ENCODE measurements at places on chromosomes 1 and 21. TPM values are rescaled to one million over a fixed set of nuclear protein-coding genes. Genes with fewer than 3 reads are reported as not detected.

GRCh38 chr1:165816157-165816556, 11.3 kb upstream of the UCK2 start:
- no peaks in the 10 kb centered on the region for H3K36me3 ChIP-seq
- peaks cover 12% of the 10 kb centered on the region for H3K27me3 ChIP-seq
- no peak overlapping the region for H3K4me3 ChIP-seq

DNA sequence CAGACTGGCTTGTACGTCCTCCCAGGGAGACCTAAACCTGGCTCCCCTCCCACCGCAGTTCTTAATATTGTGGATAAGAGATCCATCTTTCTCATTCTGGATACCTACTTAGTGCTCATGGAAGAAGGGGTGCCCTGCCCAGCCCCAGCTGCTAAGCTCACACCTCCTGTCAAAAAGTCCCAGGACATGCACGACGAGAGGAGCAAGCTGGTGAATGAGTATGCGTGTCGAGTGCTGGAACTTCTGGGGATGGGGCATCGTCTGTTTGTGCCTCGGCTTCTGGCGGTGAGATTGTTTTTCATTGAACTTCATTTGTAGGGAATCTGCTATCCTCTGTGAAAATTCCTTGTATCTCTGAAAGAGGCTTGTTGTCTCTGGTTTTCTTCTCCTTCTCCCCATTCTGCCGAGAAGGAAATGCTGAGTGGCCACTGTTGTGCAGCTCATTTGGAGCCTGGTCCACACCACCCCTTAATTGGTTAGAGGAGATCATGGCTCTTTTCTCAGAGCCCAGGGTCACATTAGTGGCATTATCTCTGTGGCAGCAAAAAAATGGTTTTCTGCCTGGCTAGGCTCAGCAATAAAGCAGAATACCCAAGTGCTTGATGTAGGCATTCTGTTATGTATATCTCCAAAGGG, 199.4 kb upstream of the CACYBP start:
- no peak overlapping the region for H3K27ac ChIP-seq
- peaks cover 3% of the 10 kb centered on the region for H3K4me1 ChIP-seq
- H3K27me3 ChIP-seq = no peaks in the 10 kb centered on the region
- no peak overlapping the region for H3K4me3 ChIP-seq
- no peak for DNase-seq

GRCh38 chr1:17885663-17886320, 130.7 kb downstream of the ACTL8 start:
- peaks cover 61% of the 10 kb centered on the region for H3K27me3 ChIP-seq
- no peak for DNase-seq
- H3K27ac ChIP-seq = no peak overlapping the region

DNA sequence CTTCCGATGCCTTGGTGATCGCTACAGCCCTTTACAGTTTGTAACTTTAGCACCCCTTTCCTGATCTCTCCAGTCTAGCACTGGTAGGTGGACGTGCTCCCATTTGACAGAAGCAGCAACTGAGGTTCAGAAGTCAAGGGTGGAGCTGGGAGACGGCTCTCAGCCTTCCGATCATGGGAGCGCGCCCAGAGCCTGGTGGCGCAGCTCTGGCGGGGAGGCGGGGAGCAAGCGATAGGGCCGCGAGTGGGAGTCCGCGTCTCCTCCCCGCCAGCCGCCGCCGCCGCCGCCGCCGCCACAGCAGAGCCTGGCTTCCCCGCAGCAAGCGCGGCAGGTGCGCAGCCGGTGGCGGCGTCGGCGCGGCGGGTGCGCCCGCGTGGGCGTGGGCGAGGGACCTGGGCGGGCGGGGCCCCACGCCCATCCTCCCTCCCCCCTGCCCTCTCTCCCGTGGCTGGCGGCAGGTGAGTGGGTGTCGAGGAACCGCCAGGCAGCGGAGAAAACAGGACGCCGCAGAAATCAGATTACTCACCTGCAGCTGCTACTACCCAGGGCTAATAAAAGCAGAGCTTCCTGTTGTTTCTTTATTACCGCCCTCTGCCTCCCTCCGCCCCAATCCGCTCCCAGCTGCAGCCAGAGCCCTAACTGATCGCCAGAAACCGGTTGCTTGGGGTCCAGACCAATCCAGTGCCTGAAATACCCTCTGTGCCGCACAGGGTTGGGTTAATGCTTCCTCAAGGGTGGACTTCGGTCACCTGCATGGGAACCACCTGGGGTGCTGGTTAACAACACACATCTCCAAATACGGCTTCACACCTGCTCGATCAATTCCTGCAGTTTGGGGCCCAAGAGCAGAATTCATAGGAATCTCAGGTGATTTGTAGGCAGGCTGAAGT, 60.2 kb upstream of the ID3 start:
- H3K4me3 ChIP-seq = peak overlapping the region; percentile 87
- H3K27ac ChIP-seq = peak overlapping the region; percentile 94
- no peaks in the 10 kb centered on the region for H3K36me3 ChIP-seq
- peak; percentile 82 for DNase-seq
- no peaks in the 10 kb centered on the region for H3K27me3 ChIP-seq
- peaks cover 92% of the 10 kb centered on the region for H3K4me1 ChIP-seq

The SLC9A1 gene
- total RNA-seq = 17.7 TPM

The GREM2 gene
- not detected for total RNA-seq

GRCh38 chr1:16126160-16126559, 29.7 kb downstream of the EPHA2 start:
- H3K4me3 ChIP-seq = no peak overlapping the region
- no peaks in the 10 kb centered on the region for H3K27me3 ChIP-seq
- peaks cover 15% of the 10 kb centered on the region for H3K4me1 ChIP-seq
- no peak overlapping the region for H3K27ac ChIP-seq
- no peaks in the 10 kb centered on the region for H3K36me3 ChIP-seq

The ALX3 gene
- not detected for total RNA-seq

GRCh38 chr1:204712708-204713430, 27.3 kb upstream of the LRRN2 start:
- H3K27me3 ChIP-seq = peaks cover 20% of the 10 kb centered on the region
- H3K36me3 ChIP-seq = no peaks in the 10 kb centered on the region
- no peak overlapping the region for H3K4me3 ChIP-seq
- no peak overlapping the region for H3K27ac ChIP-seq
- DNase-seq = no peak

The RORC gene
- not detected for total RNA-seq

GRCh38 chr1:156471496-156472490, 28.8 kb downstream of the MEF2D start:
- DNase-seq = no peak
- H3K27ac ChIP-seq = peak overlapping the region; percentile 56
- no peaks in the 10 kb centered on the region for H3K27me3 ChIP-seq
- H3K4me3 ChIP-seq = no peak overlapping the region
- H3K4me1 ChIP-seq = peaks cover 23% of the 10 kb centered on the region

The CFAP57 gene
- total RNA-seq = not detected

- H3K4me1 ChIP-seq = peaks cover 15% of the 10 kb centered on the region
- no peak for DNase-seq
- H3K27ac ChIP-seq = no peak overlapping the region
- no peaks in the 10 kb centered on the region for H3K36me3 ChIP-seq
- H3K4me3 ChIP-seq = no peak overlapping the region
Observed at GRCh38 chr1:41576206-41576605, 91.7 kb upstream of the EDN2 start.

The RNF186 gene
- not detected for total RNA-seq

DNA sequence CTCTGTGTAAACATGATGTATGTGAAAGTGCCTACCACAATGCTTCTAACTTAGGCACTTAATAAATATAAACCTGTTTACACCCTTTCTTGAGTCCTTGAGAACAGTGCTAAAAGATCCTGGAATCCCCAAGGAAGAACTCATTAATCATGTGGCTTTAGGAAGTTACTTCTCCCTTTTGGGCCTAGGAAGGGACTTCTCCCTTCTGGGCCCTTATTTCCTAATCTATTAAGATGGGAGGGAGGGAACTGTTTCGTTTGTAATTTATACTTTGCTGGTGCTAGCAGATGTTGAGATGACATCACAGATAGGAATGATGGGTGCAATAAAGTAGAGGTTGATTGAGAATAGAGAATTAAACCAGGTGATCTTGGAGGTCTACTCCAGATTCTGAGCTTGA, 1.2 kb downstream of the BTF3L4 start:
- H3K4me1 ChIP-seq = peaks cover 69% of the 10 kb centered on the region
- peak overlapping the region; percentile 97 for H3K27ac ChIP-seq
- peak overlapping the region; percentile 98 for H3K4me3 ChIP-seq
- peaks cover 37% of the 10 kb centered on the region for H3K36me3 ChIP-seq
- no peaks in the 10 kb centered on the region for H3K27me3 ChIP-seq

The SPATA21 gene
- not detected for total RNA-seq

DNA sequence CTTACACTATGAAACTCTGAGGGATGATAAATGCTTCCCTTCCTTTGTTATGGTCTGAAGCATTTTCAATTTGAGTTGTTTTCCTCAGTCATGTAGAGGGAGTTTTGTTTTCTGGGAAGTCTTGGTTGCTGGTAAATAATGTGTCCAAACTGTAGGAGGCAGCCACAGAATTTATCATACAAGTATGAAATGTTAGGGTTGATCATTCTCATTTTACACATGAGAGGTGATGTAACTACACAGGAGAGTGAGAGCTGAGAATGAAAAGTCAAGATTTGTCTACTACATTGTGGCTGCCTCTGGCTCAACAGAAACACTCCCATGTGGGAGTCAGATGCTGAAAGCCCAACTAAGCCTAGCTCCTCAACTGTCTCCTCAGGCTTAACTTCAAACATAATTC, 182.5 kb upstream of the SGIP1 start:
- peak overlapping the region; percentile 46 for H3K4me3 ChIP-seq
- no peak for DNase-seq
- H3K27me3 ChIP-seq = no peaks in the 10 kb centered on the region
- H3K36me3 ChIP-seq = peaks cover 10% of the 10 kb centered on the region
- peak overlapping the region; percentile 94 for H3K27ac ChIP-seq
- H3K4me1 ChIP-seq = peaks cover 96% of the 10 kb centered on the region

- H3K27me3 ChIP-seq = no peaks in the 10 kb centered on the region
- DNase-seq = no peak
- no peaks in the 10 kb centered on the region for H3K36me3 ChIP-seq
- H3K27ac ChIP-seq = peak overlapping the region; percentile 90
- peaks cover 15% of the 10 kb centered on the region for H3K4me1 ChIP-seq
- H3K4me3 ChIP-seq = peak overlapping the region; percentile 92
Observed at GRCh38 chr1:247077876-247078257, 744 bp downstream of the ZNF670 start.
